OCI-LY7 (cell line): ENCODE measurements at places on chromosomes 12 and 14. TPM values are rescaled to one million over a fixed set of nuclear protein-coding genes. Genes with fewer than 3 reads are reported as not detected.
A peak's percentile ranks its signal among the peaks of the same experiment; 100 is the strongest.

Gene KCNH3
- total RNA-seq, result 0.57 TPM in 1 of 2 replicates, not detected in the other

Gene SCN8A
- total RNA-seq, result 2.6 and 3.5 TPM in 2 replicates

Gene VRTN
- total RNA-seq, result not detected in 2 replicates

Gene ARHGDIB
- total RNA-seq, result 737 and 762 TPM in 2 replicates

DNA sequence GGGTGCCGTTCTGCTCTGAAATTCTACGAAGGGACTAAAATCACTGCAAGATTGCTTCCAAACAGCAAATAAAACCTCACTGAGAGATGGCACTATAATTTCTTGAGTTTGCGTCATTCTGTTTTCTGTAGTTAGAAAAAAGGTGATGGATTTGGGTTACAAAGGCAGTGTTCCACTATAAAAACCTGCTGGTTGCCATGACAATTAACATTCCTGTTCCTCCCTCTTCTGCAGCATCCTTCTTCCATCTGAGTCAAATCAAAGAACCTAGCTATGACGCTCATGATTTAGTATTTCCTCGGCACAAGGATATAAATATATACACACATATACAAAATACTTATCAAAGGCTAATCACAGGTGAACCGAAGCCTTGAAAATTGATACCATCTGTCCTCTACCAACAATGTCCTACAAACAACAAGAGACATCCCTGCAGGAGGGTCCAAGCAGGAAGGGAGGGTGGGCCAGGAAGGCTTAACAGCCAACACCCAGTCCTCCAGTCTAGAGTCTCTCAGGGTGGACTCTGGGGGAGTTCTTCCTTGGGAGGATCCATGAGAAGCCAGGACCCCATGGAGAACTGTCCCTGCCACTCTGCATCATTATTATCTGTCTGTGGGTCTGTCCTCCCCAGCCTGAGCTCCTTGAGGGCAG, 21.4 kb downstream of the TMCC3 start:
- DNase-seq, result no peak

- DNase-seq, result no peak
Observed at GRCh38 chr12:13435235-13435933, 238.9 kb downstream of the EMP1 start.

- DNase-seq, result peak; percentile 81
Observed at GRCh38 chr14:71753126-71753830, 179.0 kb upstream of the RGS6 start.

GRCh38 chr14:41668356-41668755, 61.7 kb downstream of the LRFN5 start:
- no peak for DNase-seq

- no peak for DNase-seq
Observed at GRCh38 chr12:53695152-53696145, 19.6 kb upstream of the ATP5MC2 start.

GRCh38 chr14:85536833-85537190, 6.9 kb downstream of the FLRT2 start:
- no peak for DNase-seq

GRCh38 chr12:13570005-13570694, 373.6 kb downstream of the EMP1 start:
- DNase-seq, result no peak

GRCh38 chr12:122834104-122834920, 945 bp upstream of the HIP1R start:
- DNase-seq, result no peak

- DNase-seq, result peak; percentile 51
Observed at GRCh38 chr12:56158926-56159461, 835 bp downstream of the MYL6 start.

DNA sequence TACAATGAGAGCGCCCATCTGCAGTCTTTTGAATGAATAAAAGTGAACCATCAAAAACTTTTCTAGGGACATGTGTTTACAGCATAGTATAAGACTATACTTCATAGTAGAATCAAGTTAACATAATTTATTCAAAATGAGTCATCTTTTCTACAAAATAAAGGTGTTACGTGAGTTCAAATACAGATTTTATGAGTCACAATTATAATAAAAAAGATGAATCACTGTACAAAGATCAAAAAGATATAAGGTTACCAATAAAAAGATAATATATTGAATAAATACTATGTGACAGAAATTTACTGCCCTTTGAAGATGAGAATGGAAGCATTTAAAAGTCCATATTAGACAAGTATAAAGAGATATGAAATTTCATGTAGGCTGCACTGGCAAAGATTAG, 2.8 kb downstream of the MBIP start:
- DNase-seq, result no peak

DNA sequence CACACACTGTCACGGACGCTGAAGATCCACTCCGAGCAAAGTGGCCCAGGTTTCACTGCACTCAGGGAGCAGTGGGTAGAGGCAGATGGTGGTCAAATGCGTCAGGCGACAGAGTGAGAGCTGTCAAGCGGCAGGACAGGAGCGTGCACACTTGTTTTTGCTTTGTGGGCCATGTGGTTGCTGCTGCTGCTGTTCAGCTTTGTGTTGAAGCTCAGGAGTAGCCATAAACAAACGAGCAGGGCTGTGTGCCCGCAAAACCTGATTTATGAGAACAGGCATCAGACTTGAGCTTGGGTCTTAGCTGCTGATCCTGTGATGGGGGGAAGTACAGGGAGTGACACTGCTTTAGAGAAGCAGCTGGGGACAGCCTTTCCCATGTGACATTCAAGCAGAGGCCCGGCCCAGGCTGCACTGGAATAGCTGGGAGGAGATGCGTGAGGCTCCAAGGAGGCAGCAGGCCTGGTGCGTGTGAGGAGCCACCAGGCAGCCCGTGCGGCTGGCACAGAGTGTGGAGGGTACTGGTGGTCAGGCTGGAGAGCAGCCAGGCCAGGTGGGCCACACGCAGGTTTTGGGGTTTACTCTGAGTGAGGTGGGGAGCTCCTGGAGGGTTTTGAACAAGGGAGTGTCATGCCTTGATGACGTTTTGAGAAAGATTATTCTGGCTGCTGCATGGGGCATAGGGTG, 31.1 kb upstream of the ASPG start:
- DNase-seq, result no peak

DNA sequence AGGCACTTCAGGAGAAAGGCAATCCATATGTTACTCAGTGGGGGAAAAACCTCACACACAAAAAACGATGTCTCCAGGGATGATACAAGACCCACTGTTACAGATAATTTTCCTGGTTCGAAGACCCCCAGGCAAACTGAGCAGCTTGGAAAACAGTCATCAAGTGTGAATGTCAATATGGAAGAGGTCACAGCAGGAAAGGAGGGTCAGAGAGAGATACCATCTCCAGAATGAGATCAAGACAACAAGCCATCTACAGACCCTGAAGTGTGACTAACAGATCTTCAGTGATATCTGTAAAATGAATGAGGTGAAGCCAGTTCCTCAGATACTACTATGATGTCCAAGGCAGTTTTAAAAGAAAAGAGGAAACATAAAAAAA, 28.6 kb downstream of the GNS start:
- no peak for DNase-seq

DNA sequence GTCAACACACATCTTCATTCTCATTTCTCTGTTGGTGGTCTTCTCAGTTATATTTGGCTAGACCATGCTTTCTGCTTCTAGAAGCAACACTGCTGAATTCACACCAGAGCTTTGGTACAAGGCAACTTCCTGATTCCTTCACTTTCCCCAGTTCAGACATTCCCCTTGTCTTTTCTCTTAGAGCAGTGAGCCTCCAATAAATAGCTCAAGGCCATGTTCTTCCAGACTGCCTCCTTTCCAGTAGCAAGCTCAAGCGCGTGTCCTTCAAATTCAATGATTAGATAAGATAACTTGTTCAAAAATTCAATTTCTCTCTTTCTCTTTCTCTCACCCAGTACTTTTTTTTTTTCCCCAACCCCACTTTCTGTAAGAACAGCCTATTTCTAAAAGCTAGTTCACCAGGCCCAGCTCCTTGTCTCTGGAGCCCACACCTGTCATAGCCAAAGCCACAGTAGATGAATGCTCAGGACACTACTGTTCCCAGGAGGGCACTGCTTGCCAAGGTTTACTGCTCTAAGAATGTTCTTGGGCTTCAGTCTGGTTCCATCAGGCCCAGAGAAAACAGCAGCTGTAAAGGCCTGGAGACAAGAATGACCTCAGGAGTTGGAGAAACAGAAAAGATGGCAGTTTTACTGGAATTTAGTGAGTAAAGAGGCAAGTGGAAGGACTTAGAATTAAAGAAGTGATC, 17.7 kb downstream of the TBK1 start:
- DNase-seq, result no peak
